Activated T-helper 17 cell treated with anti-CD3 and anti-CD28 coated beads, Interleukin-2, amount 50 U/mL, for 72 hours (primary cell): ENCODE measurements at places on chromosomes 7 and 10.

- H3K4me3 ChIP-seq = no peak overlapping the region
- no peaks in the 10 kb centered on the region for H3K36me3 ChIP-seq
- no peak for ATAC-seq
- H3K27me3 ChIP-seq = peaks cover 10% of the 10 kb centered on the region
- no peak overlapping the region for H3K27ac ChIP-seq
- H3K4me1 ChIP-seq = no peaks in the 10 kb centered on the region
These were observed 174.4 kb upstream of the PLXNA4 start for GRCh38 chr7:132750530-132751217.

DNA sequence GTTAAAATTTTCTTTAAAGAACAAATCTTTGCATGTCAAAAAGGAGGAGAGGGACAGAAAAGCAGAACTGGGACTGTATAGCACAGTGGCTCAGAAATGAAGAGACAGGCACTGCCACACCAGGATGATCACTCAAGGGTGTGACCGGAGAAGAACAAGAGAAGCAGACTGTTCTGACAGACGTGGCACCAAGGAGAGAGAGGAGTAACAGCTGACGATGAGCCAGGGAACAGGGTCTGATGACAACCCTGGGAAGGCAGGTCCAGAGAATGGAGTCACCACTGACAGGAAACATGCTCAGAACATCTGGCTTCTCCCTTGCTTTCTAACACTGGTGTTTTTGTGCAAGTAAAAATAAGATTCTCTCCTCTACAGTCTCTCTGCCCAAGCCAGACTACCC, 14.6 kb upstream of the VAX1 start:
- H3K4me3 ChIP-seq = no peak overlapping the region
- H3K27ac ChIP-seq = no peak overlapping the region
- ATAC-seq = no peak
- H3K4me1 ChIP-seq = no peaks in the 10 kb centered on the region
- H3K36me3 ChIP-seq = no peaks in the 10 kb centered on the region

DNA sequence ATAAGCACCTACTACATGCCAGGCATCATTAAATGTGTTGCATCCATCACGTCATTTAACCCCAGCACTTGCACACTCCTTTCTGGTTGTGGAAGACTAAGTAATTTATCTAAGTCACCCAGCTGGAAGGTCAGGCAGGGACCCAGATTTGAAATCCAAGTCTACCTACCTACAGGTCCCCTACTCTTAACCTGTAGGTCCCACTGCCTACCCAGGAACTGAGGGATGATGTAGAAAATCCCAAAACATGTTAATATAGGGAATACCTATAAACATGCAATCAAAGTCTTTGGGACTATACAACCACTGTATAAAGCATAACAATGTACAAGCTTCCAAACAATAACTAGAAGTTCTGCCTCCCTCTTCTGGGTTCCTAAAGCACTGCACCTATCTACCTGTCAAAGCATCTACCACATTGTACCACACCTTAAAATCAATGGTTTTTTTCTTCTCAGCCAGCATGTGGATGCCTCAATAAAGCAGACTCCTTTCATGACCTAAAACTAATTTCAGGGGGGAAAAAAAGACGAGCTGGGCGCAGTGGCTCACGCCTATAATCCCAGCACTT, 5.6 kb downstream of the IL6 start:
- no peaks in the 10 kb centered on the region for H3K36me3 ChIP-seq
- peaks cover 14% of the 10 kb centered on the region for H3K4me1 ChIP-seq
- no peak overlapping the region for H3K4me3 ChIP-seq
- H3K27me3 ChIP-seq = peaks cover 43% of the 10 kb centered on the region
- ATAC-seq = no peak

- H3K4me1 ChIP-seq = peaks cover 24% of the 10 kb centered on the region
- peak overlapping the region; percentile 19 for H3K4me3 ChIP-seq
- H3K36me3 ChIP-seq = no peaks in the 10 kb centered on the region
- H3K27me3 ChIP-seq = no peaks in the 10 kb centered on the region
- ATAC-seq = peak; percentile 76
These were observed 145.6 kb downstream of the GLCCI1 start for GRCh38 chr7:8114175-8114574.

DNA sequence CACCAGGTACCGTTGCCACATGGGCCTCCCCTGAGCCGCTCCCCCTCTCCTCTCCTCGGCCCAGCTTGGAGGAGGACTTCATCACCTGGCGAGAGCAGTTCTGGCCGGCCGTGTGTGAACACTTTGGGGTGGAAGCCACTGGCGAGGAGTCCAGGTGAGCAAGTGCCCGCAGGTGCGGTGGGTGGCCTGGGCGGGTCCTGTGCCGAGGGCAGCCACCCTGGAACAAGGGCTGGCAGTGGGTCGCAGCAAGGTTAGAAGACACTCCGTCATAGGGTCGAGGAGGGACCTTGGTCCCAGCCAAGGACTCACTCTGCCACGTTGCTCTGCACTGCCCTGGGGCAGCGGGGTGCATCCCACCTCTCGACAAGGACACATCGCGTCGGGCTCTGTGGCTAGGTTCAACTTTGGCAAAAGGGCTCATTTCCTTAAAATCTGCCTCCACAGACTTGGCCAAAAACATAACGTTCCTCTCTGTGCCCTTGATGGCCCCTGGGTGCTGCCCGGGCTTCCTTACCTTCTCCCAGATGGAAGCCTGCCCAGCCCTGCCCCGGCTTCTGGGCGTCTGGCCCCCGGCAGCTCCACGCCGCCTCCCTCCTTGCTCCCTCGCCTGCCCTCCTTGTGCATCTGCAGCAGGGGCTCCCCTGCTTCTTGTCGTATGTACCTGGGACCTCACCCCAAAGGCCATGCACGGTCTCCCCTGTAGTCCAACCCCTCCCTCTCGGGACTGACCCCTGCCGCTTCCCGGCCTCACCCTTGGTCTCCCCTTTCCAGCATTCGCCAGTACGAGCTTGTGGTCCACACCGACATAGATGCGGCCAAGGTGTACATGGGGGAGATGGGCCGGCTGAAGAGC, 12.7 kb downstream of the TMEM120A start:
- no peaks in the 10 kb centered on the region for H3K4me1 ChIP-seq
- no peak overlapping the region for H3K4me3 ChIP-seq
- no peak overlapping the region for H3K27ac ChIP-seq
- H3K27me3 ChIP-seq = no peaks in the 10 kb centered on the region
- ATAC-seq = no peak

DNA sequence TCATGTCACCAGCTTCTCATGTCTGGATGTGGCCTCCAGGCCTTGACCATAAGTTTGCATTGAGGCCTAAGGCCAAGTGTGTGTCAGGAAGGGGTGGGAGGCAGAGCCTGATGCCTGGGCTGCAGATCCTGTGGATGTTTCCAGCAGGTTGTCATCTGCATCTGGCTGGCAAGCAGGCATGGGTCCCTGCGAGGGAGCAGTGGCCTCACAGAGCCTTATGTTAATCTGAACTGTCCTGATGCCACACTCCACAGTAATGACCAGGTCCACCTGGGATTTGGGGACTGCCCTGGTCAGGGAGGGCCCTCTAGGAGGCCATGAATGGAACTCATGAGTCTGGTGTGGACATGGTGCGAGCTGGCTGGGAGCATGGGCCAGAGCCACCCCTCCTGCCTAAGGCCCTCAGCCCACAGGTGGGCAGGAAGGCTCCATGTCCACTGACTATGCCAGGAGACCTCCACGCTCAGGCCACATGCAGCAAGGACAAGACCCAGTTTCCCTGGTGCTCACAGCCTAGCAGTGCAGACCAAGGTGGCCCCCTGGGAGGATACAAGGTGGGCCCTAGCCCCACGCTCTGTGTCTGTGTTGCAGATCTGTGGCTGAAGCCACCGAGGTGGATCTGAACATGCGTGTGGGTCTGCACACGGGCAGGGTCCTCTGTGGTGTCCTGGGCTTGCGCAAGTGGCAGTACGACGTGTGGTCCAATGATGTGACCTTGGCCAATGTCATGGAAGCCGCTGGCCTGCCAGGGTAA, 83.1 kb downstream of the ADCY1 start:
- H3K36me3 ChIP-seq = no peaks in the 10 kb centered on the region
- H3K4me3 ChIP-seq = no peak overlapping the region
- H3K4me1 ChIP-seq = no peaks in the 10 kb centered on the region
- H3K27ac ChIP-seq = no peak overlapping the region

GRCh38 chr7:99455874-99456273, 10.1 kb downstream of the ATP5MF start:
- H3K4me1 ChIP-seq = peaks cover 11% of the 10 kb centered on the region
- no peak overlapping the region for H3K4me3 ChIP-seq
- peaks cover 86% of the 10 kb centered on the region for H3K36me3 ChIP-seq
- ATAC-seq = no peak
- H3K27ac ChIP-seq = no peak overlapping the region
- no peaks in the 10 kb centered on the region for H3K27me3 ChIP-seq

DNA sequence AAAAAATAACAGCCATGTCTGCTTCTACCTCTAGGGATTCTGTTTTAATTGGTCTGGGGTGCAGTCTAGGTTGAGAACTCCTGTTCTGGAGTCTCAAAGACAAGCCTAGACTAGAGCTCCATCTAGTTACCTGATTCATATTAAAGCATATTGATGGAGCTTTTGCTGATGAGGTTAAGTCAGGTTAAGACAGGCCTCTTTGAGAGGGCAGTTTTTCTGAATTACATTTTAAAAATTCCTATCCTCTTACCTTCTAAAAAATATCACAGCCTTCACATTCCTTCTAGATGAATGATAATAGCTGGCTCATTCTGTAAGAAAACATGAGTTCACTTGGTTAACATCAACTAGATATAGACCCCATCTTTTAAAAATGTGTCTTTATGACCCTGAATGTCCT, 28.9 kb downstream of the MGAM start:
- no peak overlapping the region for H3K4me3 ChIP-seq
- ATAC-seq = no peak
- no peaks in the 10 kb centered on the region for H3K4me1 ChIP-seq
- H3K27ac ChIP-seq = no peak overlapping the region
- no peaks in the 10 kb centered on the region for H3K36me3 ChIP-seq

DNA sequence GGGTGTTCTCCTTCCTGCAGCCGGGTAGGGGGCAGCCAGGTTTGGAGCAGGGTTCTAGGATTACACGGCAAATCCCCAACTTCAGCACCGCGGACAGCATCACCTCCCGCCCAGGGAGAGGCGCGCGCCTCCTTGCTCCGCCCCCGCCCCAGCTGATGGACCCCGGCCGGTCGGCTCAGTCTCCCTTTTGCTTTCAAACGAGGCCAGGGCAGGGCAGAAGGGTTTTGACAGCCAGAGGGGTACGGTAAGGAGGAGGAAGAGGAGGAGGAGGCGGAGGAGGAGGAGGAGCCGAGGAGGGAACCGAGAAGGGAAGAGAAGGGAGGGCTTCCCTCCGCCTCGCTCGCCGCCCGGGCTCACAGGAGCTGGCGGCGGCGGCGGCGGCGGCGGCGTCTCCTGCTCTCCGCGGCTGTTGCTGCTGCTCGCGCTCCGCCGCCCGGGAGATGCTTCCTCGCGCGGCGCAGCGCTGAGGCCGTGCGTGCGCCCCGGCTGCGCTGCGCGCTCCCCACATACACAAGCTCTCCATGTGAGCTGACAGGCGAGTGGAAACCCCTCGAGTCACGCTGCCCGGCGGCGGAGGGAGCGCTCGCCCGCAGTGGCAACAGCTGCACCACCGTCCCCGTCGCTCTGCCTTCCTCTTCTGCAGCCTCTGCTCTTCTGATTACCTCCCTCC, 615 bp upstream of the CNTNAP2 start:
- no peak for ATAC-seq
- no peaks in the 10 kb centered on the region for H3K36me3 ChIP-seq
- peaks cover 25% of the 10 kb centered on the region for H3K27me3 ChIP-seq
- peak overlapping the region; percentile 56 for H3K4me3 ChIP-seq

GRCh38 chr7:117619681-117620080, 139.9 kb downstream of the CFTR start:
- no peaks in the 10 kb centered on the region for H3K4me1 ChIP-seq
- H3K4me3 ChIP-seq = no peak overlapping the region
- no peak for ATAC-seq
- no peaks in the 10 kb centered on the region for H3K36me3 ChIP-seq

- H3K27ac ChIP-seq = no peak overlapping the region
- no peak overlapping the region for H3K4me3 ChIP-seq
- H3K36me3 ChIP-seq = no peaks in the 10 kb centered on the region
- H3K27me3 ChIP-seq = peaks cover 6% of the 10 kb centered on the region
- ATAC-seq = no peak
- H3K4me1 ChIP-seq = no peaks in the 10 kb centered on the region
These were observed 267.0 kb downstream of the FRMD4A start for GRCh38 chr10:14063531-14064285.

DNA sequence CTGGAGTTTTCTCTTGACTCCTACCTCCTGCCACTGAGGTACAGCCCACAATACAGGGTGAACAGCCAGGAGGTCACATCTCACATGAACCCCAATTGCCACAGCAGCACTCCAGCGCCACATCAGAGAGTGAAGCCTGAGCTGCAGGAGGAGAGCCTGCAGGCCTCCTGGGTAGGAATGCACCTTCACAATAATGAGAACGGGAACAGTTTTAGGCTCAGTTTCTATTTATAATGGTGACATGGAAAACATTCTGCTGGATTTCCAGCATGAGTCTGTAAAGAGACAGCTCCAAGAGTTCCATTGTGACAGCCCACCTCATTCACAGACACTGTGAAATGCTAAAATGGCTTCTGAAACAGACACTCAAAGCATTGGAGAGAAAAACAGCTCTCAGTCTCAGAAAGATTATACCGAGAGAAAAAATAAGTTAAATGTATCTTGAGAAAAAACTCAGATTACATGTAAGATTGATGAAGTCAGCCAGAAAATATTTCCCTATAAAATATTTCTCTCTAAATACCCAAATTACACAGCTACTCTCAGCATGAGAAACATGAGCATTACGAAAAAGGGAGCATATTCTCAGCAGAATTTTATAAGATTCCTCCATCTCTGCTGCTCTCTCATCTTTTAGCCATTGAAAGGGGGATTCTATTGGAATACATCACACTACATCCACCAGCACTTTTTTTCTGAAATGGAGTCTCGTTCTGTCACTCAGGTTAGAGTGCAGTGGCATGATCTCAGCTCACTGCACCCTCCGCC, 11.3 kb downstream of the ZNF680 start:
- ATAC-seq = no peak
- H3K27ac ChIP-seq = no peak overlapping the region
- H3K4me1 ChIP-seq = peaks cover 9% of the 10 kb centered on the region

DNA sequence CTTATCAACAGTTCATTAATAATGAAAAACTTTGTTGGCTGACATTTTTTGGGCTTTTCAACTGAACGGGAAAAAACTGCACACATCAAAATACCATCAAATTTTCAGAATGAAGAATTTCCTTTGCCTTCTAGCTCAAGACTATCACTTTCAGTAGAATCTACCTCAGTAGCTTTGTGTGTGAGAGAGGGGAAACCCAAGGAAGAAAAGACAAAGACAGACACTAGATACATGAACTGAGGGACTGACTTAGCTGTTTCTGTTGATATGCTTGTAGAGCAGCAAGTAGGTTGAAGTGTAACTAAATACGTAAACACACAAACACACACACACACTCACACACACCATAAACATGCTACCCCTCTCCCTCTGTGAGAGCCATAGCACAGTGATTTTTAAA, 257.1 kb downstream of the CDK14 start:
- H3K4me1 ChIP-seq = no peaks in the 10 kb centered on the region
- no peaks in the 10 kb centered on the region for H3K27me3 ChIP-seq
- no peak overlapping the region for H3K4me3 ChIP-seq
- no peak overlapping the region for H3K27ac ChIP-seq
- no peaks in the 10 kb centered on the region for H3K36me3 ChIP-seq
